NCI-H510A (cell line): ENCODE measurements at places on chromosomes 3 and 15.

- no peak for DNase-seq
Observed at GRCh38 chr15:85702321-85703101, 92.2 kb downstream of the KLHL25 start.

- no peak for DNase-seq
Observed at GRCh38 chr3:52303811-52304210, 12.3 kb upstream of the DNAH1 start.

- no peak for DNase-seq
Observed at GRCh38 chr3:11717301-11717700, 73.6 kb upstream of the VGLL4 start.

DNA sequence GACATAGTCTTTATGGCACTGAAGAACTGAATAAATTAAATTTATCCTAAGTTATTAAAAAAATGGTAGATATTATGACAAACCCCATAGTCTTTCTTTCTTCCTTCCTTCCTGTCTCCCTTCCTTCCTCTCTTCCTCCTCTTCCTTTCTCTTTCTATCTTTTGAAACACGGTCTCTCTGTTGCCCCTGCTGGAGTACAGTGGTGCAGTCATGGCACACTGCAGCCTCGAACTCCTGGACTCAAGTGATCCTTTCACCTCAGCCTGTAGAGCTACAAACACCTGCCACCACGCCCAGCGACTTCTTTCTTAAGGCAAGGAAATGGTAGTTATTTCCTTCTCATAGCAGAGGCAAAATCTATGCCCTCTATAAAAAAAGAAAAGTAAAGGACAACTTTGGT is 354.6 kb downstream of the GAP43 start:
- no peak for DNase-seq

DNA sequence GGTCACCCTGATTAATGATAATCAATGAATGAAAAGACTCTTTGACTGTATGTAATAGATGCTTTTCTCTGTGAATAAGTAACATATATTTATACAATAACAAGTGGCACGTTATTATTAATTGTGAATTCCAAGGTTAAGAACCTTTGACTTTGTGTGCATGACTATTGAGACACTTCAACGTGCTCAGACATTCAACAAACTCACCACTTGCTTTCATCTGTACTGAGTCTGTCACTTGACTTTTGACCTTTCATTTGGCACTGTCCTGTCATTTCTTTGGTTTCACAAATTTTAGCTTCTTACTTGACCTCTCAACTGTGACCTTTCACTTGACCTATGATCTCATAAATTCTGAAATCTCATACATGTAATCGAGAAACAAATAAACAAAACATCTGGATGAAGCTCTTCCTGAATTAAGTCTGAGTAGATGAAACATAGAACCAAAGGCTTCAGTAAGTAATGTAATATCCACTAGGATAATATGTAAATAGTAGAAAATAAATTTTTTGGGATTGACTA is 426.8 kb downstream of the MECOM start:
- no peak for DNase-seq

GRCh38 chr3:149777414-149778214 is 14.7 kb downstream of the ANKUB1 start:
- no peak for DNase-seq

GRCh38 chr15:31024979-31025378 is 33.6 kb upstream of the MTMR10 start:
- no peak for DNase-seq

DNA sequence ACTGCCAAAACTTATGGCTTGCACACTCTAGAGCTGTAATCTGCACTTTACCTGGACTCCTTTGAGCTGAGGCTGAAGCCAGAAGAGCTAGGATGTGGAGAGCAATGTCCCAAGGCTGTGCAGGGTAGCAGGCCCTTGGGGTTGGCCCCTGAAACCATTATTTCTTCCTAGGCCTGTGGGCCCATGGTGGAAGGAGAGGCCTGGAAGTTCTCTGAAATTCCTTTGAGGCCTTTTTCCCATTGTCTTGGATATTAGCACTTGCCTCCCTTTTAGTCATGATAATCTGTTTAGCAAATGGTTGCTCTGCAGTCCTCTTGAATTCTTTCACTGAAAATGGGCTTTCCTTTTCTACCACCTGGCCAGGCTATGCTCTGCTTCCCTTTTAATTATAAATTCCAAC is 102.0 kb upstream of the SGO1 start:
- DNase-seq: no peak

DNA sequence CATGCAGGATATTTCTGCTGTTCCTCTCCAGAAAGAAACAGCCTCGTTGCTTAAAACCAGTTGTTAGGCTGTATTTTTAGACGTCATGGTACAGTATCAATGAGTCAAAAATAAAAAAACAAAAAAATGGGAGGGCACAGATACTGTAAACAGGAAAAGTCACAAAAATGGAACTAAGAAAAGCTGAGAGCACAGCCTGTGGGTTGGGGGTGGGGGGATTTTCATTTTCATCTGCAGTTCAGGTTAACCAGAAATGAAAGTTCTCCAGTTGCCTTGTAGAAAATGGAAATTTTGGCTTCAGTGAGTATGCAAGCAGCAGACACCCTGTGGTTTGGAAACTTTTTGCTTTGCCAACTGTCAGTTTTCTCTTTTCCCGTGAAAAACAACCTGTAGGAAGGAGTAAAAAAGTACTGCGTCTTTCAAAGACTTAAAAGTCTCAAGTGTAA is 59.0 kb downstream of the FRMD4B start:
- DNase-seq: no peak

DNA sequence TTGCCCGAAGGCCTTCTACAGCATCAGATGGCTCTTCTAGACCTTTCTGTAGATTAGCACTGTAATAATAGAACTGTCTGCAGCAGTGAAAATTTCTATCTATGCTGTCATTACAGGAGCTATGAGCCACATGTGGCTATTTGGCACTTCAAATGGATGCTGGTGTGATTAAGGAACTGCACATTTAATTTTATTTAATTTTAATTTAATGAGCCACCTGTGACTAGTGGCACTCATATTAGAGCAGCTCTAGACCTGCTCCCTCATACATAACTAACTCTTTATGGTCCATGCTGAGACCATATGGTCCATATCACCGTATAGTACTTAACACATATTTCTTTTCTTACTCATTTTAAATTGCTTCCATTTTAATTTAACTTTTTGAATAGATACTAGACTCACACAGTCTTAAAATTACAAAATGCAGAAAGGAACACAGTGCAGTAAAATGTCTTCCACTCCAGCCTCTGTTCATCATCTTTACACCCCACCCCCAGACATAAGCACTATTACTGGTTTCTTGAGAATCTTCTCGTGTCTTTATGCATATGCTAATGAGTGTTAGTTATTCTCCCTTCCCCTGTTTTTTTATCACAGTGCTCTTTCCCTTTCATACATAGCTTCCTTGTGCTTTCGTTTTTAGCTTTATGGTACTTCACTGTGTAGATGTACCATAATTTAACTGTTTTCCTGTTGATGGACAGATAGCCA is 9.6 kb downstream of the LSM3 start:
- no peak for DNase-seq

GRCh38 chr15:69903470-69904469 is 193.9 kb downstream of the TLE3 start:
- no peak for DNase-seq

DNA sequence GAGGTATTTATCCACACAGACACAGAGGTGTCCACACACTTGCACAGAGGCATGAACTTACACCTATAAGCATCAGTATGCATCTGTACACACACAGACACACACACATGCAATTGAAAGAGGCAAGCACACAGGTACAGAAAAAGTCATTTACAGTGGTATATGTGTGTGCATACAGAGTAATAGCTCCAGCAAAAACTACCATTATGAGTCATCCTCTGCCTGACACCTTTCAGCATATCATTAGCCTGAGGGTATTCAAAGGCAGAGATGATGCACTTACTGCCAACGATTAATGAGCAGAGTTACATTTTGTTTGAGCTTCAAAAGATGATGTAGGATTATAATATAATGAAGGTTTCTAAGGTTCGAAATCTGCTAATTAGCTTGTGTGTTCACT is 100.3 kb upstream of the TPRG1 start:
- no peak for DNase-seq

DNA sequence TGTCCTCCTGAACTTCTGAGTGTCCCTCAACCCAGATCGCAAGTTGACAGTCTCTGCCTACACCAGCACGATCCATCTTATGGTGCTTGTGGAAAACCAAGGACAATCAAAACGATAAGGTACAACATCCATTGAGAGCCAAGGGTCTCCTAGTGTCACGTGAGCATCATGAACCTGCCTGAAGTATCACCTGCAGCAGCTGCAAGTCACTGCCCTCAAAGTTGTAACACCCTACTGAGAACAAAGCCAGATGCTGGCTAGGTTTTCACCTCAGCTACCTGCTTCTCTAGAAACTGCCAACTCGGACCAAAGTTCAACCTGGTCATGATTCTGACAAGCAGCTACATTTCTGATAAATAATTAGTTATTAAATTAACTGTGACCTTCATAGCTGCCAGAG is 17.5 kb downstream of the C2CD4B start:
- DNase-seq: no peak

- no peak for DNase-seq
Observed at GRCh38 chr3:28947751-28948150, 333.1 kb upstream of the RBMS3 start.

- no peak for DNase-seq
Observed at GRCh38 chr3:172315401-172316091, 132.7 kb downstream of the GHSR start.

- DNase-seq: no peak
Observed at GRCh38 chr3:12473511-12473910, 10.8 kb upstream of the TSEN2 start.

DNA sequence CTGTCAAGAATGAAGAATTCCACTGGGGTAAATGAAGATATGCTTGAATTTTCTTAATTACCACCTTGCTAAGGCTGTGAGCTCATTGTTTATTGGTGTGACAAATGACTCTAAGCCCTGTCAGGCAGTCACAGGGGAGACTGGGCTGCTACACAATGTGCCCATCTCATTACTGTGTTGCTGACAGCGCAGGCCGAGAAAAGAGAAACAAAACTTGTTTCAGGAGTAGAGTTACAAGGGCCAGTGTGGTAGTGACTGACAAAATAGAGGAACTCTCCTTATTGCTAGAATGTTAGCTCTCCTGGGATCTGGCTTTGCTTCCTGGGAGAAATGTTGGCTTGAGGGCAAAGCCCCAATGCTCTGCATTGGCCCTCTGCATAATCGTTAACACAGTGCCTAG is 130.4 kb upstream of the CRBN start:
- no peak for DNase-seq

DNA sequence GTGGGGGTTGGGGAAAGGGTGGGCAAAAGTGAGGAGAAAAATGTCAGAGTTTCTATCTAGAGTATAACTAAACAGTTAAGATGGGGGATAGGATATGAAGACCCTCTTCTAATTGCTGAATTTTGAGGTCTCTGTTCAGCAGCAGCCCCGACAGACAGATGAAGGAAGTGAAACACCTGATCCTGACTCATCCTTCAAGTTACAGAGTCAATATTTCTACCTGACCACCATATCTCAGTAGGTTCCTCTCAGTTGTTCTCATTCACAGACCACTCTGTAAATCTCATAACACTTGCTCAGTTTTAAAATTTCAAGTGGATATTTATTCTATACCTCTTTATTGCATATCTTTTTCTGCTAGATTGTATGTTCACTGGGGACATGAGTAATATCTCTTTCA is 69.5 kb downstream of the CCDC54 start:
- DNase-seq: no peak

DNA sequence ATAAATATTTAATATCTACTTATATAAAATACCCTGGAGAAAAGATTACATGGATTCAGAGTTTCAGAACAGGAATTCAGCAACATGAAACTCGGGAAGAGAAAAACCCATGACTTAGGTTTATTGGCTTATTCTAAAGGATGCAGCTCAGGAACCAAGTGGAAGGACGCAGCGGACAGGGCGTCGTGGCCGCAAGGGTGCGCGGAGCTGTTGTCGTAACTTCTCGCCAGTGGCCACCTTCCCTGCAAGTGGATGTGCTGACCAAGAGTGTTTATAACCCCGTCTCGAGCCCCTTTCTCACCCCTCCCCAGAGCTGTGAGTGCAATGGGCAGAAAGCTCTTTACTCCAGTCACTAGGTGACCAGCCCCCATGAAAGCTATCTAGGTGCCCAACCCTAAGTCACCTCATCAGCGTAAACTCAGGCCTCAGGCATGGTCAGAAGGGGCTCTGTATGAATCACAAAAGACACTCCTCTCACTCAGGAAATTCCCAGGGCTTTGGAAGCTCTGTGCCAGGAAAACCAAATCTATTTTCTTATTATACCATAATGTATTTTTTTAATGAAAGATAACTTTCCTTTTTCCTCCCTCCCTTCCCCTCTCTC is 77.3 kb downstream of the CHRNA7 start:
- no peak for DNase-seq

DNA sequence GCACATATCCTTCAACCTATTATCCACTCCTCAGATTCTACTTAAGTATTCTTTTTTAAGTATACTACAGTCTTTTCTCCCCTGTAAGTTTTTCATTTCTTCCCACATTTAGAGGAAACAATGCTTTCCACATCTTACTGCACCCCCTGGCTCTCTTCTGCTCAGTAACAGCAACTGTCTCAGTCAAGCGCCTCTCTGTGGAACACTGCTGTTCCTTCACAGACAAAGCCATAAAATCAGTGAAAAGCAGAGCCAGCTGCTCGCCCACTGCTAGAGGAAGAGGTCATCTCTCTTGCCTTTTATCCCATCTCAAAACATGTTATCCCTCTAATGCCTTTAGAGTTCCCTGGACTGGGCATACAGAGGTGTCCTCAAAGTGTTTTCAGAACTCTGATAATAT is 24.8 kb downstream of the SERP1 start:
- no peak for DNase-seq

DNA sequence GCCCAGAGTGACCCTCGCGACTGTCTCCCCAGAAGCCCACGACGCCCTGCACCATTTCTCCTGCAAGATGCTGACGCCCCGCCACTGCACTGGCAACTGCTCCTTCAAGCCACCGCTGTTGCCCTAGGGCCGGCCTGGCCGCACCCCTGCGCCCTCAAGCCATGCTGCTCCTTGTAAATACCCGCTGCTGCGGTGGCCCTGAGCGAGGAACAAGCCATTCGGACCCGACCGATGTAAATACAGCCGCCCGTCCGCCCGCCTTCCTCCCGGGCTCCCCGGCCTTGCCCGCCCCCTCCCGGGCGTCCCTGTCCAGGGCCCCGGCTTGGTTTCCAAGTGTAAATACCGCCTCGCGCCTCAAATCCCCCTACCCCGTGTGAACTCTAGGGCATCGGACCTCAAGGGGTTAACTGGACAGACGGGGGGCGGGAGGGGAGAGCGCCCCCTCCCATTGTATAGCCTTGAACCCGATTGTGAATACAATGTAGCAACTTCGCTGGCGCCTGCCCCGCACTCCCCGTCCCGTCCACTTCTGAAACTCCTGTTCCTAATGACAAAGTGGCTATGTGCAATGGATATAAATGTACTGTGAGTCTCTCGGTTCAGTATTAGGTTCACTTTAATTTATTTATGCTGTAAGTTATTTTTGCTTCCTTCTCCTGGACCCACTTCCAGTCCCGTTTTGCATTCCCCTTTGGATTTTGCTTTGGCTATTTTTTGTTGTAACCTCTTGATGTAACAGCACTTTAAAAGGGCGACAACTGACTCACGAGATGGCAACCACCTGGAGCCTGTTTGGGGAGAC is 5.9 kb downstream of the RNU6-1 start:
- DNase-seq: no peak

- no peak for DNase-seq
Observed at GRCh38 chr3:72279631-72280041, 494.7 kb upstream of the PROK2 start.

- no peak for DNase-seq
Observed at GRCh38 chr3:139339219-139339906, 4.5 kb upstream of the MRPS22 start.
